ENCODE measurements at places on chromosomes 13 and 19. TPM values are rescaled to one million over a fixed set of nuclear protein-coding genes. Genes with fewer than 3 reads are reported as not detected.

DNA sequence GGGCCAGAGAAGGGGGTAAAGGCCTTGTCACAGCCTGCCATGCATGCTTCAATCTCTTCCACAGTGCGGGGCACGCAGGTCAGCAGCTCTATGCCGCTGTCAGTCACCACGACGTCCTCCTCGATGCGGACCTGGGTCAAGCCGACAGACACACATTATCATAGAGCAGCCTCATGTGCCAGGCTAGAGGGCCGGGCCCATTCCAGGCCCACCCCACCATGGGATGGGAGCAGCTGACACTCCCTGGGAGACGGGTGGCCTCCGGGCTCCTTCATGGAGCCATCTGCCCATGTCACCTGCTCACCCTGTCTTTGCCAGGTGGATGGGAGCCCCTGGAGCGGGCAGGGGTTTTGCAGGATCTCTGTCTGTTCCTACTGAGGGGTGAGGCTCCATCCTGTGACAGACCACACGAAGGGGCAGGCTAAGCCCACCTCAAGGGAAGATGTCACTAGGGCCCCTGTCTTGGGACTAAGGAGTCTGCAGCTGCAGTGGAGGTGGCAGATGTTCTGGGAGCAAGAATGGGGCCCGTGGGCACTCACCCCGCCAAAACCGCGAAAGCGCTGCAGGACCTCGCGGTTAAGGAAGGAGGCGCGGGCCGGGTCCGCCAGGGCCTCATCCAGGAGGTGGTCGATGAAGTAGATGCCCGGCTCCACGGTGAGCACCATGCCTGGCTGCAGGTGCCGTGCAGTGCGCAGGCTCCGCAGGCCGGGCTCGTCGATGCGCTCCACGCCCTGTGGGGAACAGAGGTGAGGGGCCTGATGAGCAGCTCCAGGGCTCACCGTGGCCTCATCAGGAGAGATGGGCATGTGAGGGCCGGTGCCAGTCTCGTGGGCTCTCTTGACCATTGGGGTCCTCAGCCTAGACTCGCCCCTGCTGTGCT, 14.1 kb downstream of the CEBPG start:
- no peak overlapping the region for H3K4me3 ChIP-seq
- no peaks in the 10 kb centered on the region for H3K36me3 ChIP-seq
- no peak for DNase-seq
- no peak overlapping the region for H3K27ac ChIP-seq
- H3K4me1 ChIP-seq, result no peaks in the 10 kb centered on the region

DNA sequence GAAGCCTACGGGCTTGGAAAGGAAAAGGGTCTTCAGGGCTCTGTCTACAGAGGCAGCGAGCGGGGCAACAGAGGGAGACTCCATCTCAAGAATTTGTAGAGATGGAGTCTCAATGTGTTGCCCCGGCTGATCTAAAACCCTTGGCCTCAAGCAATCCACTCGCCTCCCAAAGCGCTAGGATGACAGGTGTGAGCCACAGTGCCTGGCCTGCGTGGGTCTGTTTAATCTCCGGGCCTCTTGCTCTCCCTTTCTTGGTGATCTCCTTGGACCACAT, 8.1 kb downstream of the RPS9 start:
- no peak for DNase-seq
- H3K4me1 ChIP-seq, result peaks cover 64% of the 10 kb centered on the region
- H3K27ac ChIP-seq, result peak overlapping the region; percentile 86
- H3K4me3 ChIP-seq, result 0 out of 2 replicates have a peak overlapping the region, but pooled peaks have one; percentile 13
- peaks cover 20% of the 10 kb centered on the region for H3K27me3 ChIP-seq

GRCh38 chr13:77919921-77920294, 1.3 kb upstream of the EDNRB start:
- H3K4me1 ChIP-seq, result no peaks in the 10 kb centered on the region
- no peaks in the 10 kb centered on the region for H3K36me3 ChIP-seq
- DNase-seq, result no peak
- no peak overlapping the region for H3K4me3 ChIP-seq
- H3K27ac ChIP-seq, result no peak overlapping the region
- H3K27me3 ChIP-seq, result peaks cover 4% of the 10 kb centered on the region

DNA sequence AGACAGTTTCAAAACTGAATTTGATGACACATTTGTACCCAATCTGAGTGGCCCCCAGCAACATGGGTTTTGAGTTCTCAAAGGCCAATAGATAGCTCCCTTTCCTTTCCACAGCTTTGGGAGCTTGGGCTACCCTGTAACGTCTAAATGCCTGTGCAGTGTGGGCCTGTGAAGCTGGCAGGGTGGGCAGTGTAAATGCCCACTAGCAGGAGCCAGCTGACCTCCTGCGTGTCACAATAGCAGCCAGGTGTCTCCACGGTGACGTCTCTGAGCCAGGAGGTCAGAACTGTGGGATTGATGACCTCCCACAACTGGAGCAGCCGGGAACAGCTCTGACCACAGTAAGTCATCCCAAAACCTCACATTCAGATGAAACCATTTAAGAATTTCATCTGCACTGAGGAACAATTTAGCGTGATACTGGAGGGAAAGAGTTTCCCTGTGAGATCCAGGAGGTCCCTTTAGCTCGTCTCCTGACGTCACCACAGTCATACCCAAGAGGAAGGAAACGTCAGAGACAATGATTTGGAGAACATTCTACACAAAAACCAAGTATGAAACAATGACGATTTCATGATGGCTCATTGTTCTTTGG, at the start of gene IPO5:
Gene IPO5, plus strand, starts transcription at position 300 of the 595 bp plus-strand sequence. CDS start 23,022 bp downstream, outside the sequence.
- H3K4me3 ChIP-seq, result no peak within 1 kb of the TSS
- no peak for DNase-seq
- H3K36me3 ChIP-seq, result peaks cover 10% of the 10 kb centered on the region
- H3K27ac ChIP-seq, result no peak within 1 kb of the TSS

DNA sequence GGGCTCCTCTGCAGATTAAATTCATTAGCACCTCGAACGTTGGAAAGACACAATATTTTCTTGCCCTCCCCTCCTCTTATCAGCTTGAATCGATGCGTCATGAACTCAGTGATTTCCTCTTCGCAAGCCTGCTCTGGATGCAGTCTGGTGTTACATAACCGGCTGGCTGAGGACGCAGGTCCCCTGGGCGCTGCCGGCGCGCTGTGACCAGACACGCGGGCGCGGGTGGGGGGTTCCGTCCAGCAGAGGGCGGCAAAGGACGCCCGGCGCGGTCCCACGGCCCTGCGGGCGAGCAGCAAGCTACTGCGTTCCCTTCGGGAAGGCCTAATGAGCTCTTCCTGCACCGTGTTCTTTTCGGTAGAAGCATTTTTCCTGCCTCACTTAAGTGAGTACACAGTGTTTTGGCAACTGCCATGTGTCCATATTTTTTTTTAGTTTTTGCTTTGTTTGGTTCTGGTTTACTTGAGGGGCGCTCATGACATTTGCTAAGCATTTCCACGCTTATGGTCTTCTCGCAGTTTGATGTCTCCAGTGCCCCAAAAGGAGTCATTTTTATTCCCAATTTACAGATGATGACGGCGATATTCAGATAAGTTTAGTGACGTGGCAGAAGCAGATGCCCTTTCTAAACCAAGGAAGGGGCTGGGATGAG, 112.2 kb upstream of the MBNL2 start:
- H3K4me3 ChIP-seq, result peak overlapping the region; percentile 65
- peaks cover 36% of the 10 kb centered on the region for H3K4me1 ChIP-seq
- peak; percentile 85 for DNase-seq
- H3K27ac ChIP-seq, result peak overlapping the region; percentile 14

- H3K4me1 ChIP-seq, result peaks cover 38% of the 10 kb centered on the region
- no peak for DNase-seq
- peak overlapping the region; percentile 3 for H3K27ac ChIP-seq
- no peaks in the 10 kb centered on the region for H3K27me3 ChIP-seq
Observed at GRCh38 chr19:40584007-40584406, 7.3 kb downstream of the SHKBP1 start.

Gene KLK12
- not detected for total RNA-seq

Gene CD33
- total RNA-seq, result not detected

Gene LDLR
- 23.5 TPM for total RNA-seq

Gene ZNF878
- not detected for total RNA-seq

Measured in HFFc6 (cell line).